ENCODE measurements at places on chromosomes 16 and 17.

GRCh38 chr17:49093131-49093530 is 39.4 kb upstream of the B4GALNT2 start:
- no peak for DNase-seq

- no peak for DNase-seq
These were observed 9.6 kb downstream of the UBTF start for GRCh38 chr17:44209786-44210341.

- no peak for DNase-seq
These were observed 9.4 kb downstream of the SNX20 start for GRCh38 chr16:50671644-50672260.

GRCh38 chr17:69606142-69606800 is 191.8 kb downstream of the MAP2K6 start:
- DNase-seq: no peak

- no peak for DNase-seq
These were observed 4.8 kb downstream of the PPM1D start for GRCh38 chr17:60604686-60605334.

- DNase-seq: no peak
These were observed 72.4 kb downstream of the RPH3AL start for GRCh38 chr17:280216-280615.

DNA sequence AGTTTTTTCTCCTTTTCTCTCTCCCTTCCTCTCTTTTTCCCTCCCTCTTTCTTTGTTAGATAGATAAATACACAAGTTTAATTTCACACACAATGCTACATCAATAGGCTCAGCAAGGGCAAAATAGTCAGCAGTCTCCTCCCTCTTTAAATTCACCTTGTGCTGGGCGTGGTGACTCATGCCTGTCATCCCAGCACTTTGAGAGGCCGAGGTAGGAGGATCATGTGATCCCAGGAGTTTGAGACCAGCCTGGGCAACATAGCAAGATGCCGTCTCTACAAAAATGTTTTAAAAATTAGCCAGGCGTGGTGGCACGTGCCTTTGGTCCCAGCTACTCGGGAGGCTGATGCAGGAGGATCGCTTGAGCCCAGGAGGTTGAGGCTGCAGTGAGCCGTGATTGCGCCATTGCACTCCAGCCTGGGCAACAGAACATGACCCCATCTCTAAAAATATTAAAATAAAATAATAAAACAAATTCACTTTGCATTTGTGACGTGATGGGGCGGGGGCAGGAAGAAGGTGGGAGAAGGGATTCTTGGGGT is 27.4 kb downstream of the IL21R start:
- no peak for DNase-seq

- DNase-seq: no peak
These were observed 287.4 kb downstream of the SEC14L1 start for GRCh38 chr17:77428020-77428748.

DNA sequence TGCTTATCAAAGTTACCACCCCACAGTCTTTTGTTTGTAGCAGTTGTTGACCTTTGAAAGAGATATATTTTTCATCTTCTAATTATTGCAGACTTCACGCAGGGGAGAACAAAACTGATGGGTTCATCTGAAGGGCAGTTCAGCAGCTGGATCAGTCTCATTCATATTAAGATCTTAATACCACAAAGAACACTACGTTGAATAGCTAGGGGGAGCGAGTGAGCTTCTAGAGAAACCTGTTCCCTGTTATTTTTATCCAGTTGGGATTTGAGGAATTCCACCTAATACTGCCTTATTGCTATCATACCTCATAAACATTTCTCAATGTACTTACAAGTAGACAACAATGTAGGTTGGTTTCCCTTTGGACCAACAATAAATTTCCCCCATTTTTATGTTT is 306.1 kb upstream of the KIF2B start:
- no peak for DNase-seq

- DNase-seq: no peak
These were observed 690 bp downstream of the NDE1 start for GRCh38 chr16:15650698-15651171.

GRCh38 chr16:54266363-54266955 is 20.1 kb downstream of the IRX3 start:
- DNase-seq: no peak

DNA sequence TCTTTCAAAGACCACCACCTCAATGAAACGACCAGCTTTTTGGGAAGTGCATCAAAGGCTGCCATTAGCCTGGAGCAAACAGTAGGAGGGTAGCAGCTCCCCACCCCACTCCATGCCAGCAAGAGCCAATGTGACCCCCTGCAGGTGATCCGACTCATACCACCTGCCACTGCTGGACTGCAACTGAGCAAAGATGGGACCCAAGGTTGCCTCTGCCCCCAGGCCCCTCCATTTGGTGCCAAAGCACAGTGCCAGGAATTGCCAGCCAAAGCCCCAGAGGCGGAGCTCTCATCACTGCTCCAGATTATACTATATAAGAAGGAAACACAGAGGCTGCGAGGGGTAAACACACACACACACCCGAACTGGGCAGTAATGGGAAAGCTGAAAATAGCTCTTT is 8.3 kb downstream of the PITPNM3 start:
- DNase-seq: no peak

GRCh38 chr17:16873174-16874035 is 98.5 kb downstream of the TNFRSF13B start:
- no peak for DNase-seq

DNA sequence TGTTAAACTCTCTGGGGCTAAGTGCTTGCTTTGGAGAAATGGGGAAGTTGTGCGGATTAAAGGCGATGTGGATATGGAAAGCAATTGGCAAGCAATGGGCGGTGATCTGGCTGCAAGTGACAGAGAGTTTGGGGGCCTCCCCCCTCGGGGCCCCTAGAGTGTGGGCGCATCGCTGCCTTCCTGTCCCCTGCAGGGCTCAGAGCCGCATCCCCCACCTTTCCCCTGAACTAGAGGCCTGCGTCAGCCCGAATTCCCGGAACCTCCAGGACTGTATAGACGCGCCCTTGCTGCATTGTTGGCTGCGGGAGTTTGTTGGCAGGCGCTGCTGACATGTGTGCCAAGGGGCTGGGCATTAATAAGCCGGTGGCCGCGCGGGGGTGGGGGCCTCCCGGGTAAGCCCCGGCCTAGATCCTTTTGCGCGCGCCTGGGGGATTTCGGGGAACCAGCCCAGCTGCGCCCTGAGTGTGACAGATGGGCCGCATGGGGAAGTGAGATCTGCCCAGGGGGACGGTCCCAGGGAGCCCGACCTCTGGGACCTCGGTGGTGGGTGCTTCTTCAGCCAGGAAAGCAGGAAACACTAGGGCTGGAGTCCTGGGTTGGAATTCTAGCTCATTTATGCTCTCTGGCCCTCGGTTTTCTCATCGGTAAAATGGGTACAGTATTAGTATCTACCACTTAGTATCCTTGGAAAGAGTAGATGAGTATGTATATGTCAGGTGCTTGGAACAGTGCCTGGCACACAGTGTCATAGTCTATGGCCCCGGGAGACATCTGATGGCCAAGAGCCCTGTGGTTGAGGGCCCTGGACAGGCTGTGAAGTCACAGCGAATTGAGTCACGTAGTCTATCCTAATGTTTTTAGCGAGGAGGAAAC is 1.0 kb downstream of the EEF2K start:
- DNase-seq: peak; percentile 32

DNA sequence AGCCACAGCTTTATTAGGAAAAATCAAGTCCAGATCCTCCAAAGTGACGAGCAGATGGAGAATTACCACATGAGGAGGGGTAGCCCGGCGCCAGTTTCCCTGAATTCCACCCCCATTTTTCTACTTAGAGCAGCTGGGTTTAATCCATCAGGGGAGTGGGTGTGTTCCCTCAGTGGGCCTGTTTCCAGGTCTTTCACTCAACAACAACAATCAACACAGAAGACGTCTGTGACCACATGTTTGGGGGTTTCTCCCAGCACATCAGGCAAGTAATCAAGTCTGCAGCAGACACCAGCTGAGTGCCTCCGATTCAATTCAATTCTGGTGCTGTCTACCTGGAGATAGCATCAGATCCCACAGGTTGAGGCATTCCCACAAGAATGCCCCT is 6.8 kb downstream of the SLC6A2 start:
- DNase-seq: no peak

- DNase-seq: no peak
These were observed 3.3 kb downstream of the GOT2 start for GRCh38 chr16:58730724-58731370.

GRCh38 chr17:55735731-55736405 is 13.2 kb upstream of the TMEM100 start:
- no peak for DNase-seq

GRCh38 chr16:85202051-85202601 is 89.9 kb upstream of the CIBAR2 start:
- no peak for DNase-seq

Measured in NCI-H524 treated with DMSO at 0.1 percent for 48 hours (cell line).